Stimulated activated CD4-positive, alpha-beta T cell treated with anti-CD3 and anti-CD28 coated beads, Interleukin-15, amount 100 ng/mL, for 48 hours (primary cell): ENCODE measurements at places on chromosomes 3 and 15.

DNA sequence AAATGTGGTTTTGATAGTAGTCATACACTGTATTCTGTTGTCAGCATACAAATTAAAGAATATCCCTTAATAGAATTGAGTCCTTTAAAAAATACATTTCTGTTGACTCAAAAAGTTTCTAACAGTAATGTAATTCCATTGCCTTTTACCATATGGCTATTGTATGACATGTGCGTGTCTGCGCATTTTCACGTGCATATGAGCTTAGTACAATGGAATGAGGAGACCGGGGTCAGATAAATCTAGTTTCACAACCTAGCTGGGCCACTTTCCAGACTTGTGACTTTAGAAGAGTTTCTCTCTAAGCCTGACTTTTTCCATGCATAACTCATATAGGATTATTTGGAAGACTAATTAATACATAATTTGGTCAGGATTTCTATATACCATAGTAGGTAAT, 38.7 kb downstream of the ZBTB38 start:
- DNase-seq, result no peak

DNA sequence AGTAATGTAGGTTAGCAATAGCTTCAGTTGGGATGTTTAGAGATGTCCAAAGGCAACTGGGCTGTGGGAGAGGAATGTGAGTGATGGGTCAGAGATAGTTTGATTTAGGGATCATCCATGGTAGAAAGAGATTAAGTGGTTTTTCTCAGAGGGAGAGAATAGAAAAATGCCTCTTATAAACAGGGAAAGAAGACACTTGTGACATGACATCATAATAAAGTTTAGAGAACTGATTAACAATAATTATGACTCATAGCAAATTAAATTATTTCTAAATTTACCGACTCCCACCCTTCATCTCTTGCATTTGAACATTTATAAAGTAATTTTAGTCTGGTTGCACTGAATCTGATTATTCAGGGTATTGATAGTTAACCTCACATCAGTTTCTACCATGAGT, 145.1 kb downstream of the CDIN1 start:
- DNase-seq, result no peak

DNA sequence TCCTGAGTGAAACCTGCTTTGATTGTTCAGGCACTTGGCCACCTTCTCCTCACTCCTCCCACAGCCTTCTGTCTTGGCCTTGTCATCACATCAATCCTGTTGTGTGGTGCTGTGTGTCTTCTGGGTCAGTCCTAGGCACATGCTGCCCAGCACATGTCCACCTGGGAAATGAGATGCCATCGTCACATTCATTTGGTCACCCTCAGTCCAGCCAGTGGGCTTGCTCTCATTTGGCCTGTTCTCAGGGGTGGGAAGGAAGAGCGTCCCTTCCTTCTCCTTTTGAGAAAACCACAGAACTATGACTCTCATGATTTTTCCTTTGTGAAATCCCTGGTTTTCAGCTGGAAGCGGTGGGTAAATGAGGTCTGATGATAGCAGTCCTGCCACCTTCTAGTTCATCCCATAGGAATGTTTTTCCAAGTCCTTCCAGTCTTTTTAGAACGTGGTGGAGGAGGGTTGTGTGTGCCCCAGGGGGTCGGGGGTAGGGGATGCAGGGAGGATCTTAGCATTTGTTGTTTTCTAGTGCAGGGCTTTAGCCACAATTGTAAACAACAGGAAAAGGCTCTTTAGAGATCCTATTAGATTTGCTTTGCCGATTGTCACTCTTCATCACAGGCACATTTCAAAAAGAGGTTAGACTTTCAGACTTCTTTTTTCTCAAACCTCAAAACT, 8.4 kb upstream of the PLA1A start:
- DNase-seq, result no peak

DNA sequence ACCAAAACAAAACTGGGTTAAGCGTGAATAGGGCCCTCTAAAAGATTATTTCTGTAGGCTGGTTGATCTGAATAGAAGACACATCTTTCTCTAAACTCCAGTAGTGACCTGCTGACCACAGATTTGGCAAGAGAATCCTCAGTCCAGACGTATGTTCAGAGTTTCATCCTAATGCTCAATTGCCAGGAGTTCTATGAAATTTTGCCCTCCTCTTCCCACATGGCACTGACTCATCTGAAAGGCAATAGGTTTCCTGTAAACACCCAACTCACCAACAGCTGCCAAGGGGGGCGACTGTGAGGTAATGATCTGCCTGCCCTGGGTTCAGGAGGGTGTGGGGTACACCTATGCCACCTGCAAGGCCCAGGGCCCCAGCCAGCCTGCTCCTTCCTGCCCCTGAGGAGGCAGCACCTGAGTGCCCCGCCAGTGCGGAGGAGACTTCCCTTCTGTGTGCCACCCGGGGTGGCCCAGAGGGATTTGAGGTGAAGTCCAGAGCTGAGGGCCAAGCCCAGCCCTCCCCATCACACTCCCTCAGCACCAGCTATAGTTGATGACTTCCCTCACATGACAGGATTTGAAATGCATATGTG, 8.4 kb upstream of the PLA2G4D start:
- no peak for DNase-seq

DNA sequence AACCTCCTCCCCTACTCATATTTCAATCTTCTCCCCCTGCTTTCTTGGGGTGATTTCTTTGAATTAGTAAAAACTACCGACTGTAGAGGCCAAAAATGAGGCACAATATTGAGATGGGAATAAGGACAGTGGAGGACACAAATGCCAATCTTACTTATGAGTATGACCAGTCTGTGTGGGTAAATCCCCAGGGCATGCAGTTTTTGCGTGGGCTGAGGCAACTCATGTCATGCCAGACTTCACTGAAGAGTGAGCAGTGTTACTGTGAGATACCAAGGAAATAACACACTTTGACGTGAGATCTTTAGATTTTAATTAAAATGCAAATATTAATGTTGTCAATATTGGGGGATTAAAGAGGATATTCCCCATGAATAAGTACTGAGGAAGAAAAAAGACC, 254.3 kb upstream of the ICE2 start:
- no peak for DNase-seq

DNA sequence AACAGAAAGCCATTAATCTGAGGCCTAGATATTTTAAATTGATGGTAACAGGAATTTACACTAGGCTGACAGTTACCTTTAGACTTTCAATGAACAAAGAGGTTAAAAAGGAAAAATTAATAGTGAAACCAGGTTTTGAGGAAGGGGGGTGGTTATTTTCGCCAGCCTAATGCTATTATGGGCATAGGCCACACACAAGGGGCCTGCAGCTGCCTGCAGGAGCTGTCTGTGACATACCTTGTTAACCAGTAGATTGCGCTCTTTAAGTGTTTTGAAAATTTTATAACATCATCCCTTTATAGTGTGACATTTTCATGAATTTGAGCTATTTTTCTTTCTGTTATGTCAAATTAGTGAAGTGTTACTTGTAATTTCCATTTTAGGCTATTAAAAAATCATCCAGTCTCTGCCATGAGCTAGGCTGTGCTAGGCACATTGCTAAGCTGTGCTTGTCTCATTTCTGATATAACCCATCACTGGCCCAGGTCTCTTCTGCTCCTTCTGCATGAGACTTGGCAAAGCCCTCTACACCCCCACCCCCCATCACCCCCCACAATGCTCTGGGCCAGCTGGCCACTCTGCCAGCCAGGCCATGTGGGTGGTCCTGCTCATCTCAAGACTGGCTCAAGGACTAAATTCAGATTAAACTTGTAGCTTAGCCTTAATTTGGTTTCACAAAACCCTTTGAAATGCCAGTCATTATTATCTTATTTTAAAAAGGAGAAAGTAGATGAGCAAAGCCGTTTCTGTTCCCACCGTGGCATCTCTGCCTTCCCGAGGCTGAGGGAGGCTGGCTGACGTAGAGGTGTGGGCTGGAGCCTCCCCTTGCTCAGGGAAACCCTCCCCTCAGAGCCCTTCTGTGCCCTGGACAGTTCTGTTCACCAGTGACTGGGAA, 48.4 kb upstream of the SEC22A start:
- no peak for DNase-seq

DNA sequence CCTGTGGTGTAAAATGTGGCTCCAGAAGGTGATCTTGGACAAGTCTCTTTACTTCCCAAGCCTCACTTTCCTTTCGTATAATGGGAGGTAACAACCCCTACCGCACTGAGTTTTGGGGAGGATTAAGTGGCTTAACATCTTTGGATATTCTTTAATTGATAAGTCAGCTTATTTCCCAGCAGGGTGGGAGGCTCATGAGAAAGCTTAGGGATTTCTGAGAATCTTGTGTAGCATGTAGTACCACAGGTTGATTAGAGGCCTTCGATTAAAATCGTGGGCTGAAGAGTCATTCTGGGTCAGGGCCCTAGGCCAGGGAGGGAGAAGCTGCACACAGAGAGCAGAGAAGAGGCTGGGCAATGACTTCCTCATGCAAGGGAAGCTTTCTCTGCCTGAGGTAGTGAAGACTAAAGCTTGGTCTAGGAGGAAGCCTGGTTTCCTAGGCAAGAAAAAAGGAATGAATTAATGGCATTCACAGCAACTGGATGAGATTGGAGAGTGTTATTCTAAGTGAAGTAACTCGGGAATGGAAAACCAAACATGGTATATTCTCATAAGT, 1.5 kb upstream of the NMNAT3 start:
- DNase-seq, result no peak

DNA sequence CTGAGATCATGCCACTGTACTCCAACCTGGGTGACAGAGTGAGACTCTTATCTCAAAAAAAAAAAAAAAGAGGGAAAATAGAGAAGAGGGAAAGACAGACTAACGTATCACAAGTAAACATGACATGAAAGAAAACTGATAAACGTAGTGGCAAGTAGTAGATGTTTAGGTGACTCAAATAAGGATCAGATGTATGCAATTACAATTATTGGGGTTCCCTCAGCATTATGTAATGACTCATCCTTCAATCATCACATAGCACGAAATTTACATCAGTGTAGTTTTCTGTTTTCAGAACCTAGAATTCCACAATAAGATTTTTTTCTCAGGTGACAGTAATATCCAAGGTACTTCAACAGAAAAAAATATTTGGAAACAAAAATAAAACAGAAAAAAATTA, 46.6 kb downstream of the DPP8 start:
- no peak for DNase-seq

DNA sequence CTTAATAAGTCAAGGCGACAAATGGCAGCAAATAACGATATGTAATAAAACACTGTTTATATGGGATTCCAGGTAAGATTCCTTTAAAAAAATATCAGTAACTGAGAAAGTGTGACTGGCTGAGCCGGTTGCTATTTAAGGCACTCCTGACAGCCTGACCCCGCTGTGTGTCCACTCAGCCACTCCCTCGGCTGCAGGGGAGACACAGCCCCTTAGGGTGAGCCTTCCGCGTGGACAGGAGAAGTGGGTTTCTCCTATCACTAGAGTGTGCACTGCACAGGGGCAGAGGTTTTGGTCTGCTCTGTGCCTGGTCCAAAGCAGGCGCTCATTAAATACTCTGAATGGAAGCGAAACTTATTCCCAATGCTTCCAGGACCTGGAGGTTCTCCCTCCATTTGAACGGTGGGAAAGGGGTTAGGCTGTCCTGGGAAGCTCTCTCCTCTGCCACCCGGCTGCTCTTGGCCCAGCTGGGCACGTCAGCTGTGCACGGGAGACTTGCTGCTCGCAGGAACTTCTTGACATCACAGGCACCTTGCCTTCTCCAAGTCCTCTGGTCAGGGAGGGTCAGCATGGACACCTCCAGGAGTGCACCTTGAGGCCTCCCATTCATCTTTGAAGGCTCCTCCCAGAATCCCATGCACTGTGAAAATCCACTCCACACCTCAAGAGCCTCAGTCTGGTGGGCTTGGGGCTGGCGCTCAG, 43.3 kb upstream of the SLCO2A1 start:
- DNase-seq, result no peak

DNA sequence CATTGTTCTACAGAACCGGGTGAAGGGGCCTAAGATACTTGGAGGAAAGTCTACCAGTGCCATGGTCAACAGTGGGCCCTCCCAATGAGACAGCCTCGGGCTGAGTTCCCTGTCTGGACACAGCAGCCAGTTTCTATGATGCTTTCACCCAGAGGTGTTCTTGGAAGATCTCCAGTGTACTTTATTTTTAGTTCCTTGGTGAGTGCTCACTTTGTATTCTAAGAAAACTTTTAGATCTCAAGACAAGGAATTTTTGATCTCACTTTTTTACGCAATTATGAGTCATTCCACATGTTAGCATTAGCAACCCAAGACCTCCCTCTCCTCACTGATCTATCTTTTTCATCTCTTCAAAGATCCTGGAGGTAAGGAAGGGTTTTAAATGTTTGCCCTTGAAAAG, 287.7 kb downstream of the RORA start:
- DNase-seq, result no peak
